AG08395 (cell line): ENCODE measurements at places on chromosomes 6 and 20.

DNA sequence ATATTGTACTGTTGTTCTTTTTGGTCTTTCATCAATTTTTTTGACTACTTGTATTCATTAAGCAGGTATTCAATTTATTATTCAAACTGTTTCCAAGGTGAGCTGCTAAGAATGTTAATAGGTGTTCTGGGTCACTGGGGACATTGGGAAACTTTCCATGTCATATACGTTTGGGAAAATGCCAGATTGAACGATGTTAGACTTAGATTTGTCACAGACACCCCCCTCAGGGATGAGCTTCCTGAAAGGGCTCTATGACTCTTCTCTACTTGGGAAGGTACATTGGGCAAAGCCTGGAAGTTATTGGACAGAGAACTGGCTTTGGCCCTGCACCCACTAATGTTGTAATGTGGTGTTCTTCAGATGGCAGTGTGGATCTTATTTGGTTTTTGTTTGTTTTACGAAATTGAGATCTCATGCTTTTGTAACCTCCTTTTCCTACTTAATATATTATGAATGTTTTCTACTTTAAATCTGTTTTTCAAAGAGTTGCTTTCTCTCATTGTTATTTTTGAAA is 42.1 kb downstream of the PLCB4 start:
- DNase-seq: no peak

DNA sequence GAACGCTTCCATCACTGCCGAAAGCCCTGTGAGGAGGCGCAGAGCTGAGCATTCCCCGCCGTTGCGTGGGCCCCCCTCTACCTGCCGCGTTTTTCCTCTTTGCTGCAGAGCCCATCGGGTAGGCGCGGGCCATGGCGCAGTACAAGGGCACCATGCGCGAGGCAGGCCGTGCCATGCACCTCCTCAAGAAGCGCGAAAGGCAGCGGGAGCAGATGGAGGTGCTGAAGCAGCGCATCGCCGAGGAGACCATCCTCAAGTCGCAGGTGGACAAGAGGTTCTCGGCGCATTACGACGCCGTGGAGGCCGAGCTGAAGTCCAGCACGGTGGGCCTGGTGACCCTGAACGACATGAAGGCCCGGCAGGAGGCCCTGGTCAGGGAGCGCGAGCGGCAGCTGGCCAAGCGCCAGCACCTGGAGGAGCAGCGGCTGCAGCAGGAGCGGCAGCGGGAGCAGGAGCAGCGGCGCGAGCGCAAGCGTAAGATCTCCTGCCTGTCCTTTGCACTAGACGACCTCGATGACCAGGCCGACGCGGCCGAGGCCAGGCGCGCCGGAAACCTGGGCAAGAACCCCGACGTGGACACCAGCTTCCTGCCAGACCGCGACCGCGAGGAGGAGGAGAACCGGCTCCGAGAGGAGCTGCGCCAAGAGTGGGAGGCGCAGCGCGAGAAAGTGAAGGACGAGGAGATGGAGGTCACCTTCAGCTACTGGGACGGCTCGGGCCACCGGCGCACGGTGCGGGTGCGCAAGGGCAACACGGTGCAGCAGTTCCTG is 693 bp downstream of the FAM50B start:
- DNase-seq: no peak

DNA sequence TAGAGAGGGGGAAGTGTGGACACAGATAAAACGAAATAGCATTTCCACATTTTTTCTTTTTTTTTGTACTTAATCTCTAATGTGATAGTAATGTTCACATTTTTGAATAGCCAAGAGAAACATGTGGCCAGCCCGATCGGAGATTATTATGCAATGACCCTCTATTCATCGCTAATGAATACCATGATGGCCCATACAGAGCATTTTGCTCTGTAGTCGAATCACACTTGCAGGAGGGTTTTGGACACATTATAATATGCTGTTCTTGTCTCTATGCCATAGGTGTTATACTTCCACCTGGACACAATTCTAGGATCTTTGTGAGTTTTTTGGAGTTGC is 60.1 kb downstream of the MTHFD1L start:
- DNase-seq: peak; percentile 25

DNA sequence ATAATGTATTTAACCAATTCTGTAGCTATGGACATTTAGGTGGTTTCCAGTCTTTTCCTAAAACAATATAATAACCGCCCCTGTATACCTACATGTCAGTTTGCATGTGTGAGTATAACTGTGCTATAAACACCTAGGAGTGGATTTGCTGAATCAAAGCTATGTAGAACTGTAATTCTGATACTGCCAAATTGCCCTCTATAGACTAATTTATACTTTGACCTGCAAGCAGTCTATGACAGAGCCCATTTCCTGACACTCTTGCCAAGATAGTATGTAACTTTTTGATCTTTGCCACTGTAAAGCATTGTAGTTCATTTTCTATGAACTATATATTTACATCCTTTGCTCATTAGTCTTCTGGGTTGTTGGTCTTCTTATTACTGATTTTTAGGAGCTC is 19.5 kb downstream of the FERMT1 start:
- no peak for DNase-seq

DNA sequence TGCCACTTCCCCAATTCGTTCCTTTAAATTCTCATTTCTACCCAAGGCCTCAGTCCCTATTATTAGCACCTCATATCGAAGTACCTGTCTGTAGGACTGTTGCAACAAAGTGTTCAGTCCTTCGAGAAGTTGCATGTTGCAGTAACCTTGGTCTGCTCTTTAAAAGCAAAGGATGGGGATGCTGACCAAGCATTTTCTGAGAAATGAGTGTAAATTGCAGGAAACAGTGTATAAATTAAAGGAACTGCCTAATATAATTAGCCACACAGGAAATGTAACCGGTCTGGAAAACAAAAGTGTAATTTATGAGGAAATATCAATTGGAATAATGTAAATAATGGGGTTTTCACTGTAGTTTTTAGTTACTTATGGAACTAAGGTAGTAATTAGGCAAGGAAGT is 261.9 kb upstream of the ARID1B start:
- DNase-seq: no peak

DNA sequence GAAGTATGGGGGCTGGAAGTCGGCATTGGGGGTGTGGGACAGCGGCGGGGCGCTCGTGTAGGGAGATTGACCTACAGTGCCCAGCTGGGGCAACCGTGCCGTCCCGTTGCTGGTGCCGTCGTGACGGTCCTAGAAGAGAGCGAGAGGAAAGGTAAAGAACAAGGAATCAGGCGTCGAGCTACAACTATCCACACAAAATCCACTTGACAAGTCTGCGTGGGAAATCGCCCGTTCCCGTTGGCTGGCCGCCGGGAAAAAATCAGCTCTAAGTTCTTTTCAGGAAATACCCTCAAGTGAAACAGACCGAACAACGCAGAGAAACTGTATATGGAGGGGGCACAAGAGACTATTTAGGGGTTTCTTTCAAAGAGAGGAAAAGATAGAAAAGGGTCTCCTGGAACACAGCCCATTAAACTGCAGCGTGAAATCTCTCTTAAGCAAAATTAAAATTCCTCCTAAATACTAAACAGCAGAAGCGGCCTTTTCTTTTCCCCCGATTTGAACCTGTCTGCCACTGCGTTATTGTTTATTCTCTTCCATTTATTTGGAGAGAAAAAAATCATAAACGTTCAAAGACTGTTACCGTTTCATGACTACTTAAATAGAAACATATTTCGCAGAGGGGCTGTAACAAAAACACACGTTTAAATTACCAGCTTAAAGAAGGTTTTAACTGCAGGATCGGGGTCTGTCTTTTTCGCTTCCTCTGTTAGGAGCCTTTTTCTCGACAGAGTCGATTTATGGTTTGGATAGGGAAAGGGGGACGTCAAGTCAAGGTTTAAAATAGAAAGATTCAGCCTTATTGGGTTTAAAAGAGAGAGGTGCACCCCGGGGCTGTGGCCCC is 4.4 kb downstream of the TFAP2A start:
- DNase-seq: no peak

GRCh38 chr6:160742090-160742489 is 40.0 kb downstream of the PLG start:
- DNase-seq: no peak

DNA sequence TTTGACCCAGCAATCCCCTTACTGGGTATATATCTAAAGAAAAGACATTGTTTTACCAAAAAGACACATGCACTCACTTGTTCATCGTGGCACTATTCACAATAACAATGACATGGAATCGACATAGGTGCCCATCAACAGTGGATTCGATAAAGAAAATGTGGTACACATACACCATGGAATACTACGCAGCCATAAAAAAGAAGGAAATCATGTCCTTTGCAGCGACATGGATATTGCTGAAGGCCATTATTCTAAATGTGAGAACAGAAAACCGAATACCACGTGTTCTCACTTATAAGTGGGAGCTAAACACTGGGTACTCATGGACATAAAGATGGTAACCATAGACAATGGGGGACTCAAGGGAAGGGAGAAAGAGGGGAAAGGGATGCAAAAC is 222.3 kb downstream of the RNGTT start:
- no peak for DNase-seq

- DNase-seq: no peak
Observed at GRCh38 chr20:56537997-56538396, 5.0 kb downstream of the FAM209B start.

DNA sequence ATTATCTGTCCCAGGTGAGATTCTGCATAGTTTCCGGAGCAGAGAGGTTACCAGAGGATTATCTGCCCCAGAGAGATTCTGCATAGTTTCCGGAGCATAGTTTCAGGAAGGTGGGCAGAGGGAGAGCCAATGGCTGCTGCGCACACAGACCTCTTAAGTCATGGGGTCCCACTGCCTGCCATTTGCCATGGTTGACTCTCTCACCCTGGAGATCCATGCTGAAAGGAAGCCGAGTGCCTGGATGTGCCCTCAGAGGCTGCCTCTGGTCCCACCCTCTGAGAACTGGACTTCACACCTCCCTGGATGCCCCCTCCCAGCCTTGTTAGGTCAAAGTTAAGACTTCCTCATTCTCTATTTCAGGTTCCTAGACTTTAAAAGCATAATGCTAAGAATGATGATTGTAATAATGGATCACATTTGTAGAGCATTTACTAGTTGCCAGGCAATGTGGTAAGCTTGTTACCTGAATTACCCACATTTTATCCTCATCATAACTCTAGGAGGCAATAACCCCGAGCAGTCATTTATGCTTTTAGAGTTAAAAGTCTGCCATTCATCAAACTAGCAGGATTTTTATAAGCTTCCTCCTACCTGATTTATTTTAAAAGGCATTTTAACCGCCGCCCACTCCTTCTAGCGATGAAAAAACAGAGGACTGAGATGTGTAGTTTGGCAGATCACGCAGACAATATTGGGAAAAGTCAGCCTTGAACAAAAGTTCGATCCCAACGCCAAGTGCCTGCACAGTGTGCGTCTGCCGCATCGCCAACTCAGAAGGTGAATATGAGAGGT is 11.9 kb downstream of the SERPINB9 start:
- no peak for DNase-seq

GRCh38 chr6:107770541-107770940 is 53.6 kb downstream of the SCML4 start:
- peak; percentile 12 for DNase-seq

GRCh38 chr6:88629838-88630494 is 333.5 kb downstream of the RNGTT start:
- no peak for DNase-seq

GRCh38 chr20:1813101-1813529 is 82.1 kb upstream of the SIRPA start:
- DNase-seq: peak; percentile 80

GRCh38 chr20:39109933-39110818 is 148.0 kb downstream of the DHX35 start:
- DNase-seq: no peak

GRCh38 chr6:43921039-43921438 is 151.0 kb downstream of the VEGFA start:
- DNase-seq: no peak

- peak; percentile 76 for DNase-seq
Observed at GRCh38 chr6:135722679-135723078, 128.8 kb upstream of the PDE7B start.

GRCh38 chr20:57361517-57361916 is 10.5 kb downstream of the RAE1 start:
- DNase-seq: peak; percentile 92
